Stimulated activated CD8-positive, alpha-beta memory T cell treated with anti-CD3 and anti-CD28 coated beads, Interleukin-7, amount 100 ng/mL, for 48 hours (primary cell): ENCODE measurements at places on chromosomes 1 and 21.

DNA sequence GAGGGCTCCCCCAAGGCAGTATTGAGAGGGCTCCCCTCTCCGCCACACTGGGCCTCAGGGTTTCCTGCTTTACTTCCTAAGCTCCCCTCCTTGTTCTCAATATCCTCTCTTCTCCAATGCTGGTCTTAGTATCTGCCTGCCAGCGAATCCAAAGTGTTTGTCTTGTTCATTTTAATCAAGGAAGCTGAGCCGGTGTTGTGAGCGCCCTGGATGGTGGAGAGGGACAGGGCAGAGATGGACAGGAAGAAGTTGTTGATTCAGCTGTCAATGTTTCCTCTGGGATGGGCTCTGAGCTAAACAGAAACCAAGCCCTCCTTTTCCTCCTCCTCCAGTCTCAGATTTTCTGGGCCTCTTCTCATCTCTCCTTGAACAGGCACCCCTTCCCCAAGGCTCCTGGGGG lies 5.4 kb downstream of the OLFML3 start:
- DNase-seq = no peak

GRCh38 chr1:155320661-155321617 lies at the start of gene RUSC1:
TSS of gene RUSC1 (plus strand) at chr1:155320894. CDS start at chr1:155321774, 880 bp downstream.
- peak; percentile 55 for DNase-seq

GRCh38 chr1:218575856-218576255 lies 230.7 kb downstream of the TGFB2 start:
- DNase-seq = no peak

DNA sequence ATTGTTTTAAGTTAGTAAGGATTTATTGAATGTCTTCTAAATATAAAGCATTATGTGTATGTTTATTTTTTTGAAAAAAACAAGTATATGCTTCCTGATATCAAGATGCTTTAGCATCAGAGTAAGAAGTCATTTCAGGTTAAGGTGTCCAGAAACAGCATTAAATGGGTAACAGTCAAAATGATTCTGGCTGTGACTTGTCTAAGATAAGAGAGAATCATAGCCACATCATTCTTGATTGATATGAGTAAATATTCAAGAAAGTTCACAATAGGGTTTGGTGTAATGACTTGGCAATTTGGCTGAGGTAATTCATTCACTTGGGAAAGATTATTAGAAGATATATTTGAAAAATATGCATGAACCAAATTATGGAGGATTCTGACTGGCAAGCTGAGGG lies 193.8 kb downstream of the DPYD start:
- DNase-seq = no peak

DNA sequence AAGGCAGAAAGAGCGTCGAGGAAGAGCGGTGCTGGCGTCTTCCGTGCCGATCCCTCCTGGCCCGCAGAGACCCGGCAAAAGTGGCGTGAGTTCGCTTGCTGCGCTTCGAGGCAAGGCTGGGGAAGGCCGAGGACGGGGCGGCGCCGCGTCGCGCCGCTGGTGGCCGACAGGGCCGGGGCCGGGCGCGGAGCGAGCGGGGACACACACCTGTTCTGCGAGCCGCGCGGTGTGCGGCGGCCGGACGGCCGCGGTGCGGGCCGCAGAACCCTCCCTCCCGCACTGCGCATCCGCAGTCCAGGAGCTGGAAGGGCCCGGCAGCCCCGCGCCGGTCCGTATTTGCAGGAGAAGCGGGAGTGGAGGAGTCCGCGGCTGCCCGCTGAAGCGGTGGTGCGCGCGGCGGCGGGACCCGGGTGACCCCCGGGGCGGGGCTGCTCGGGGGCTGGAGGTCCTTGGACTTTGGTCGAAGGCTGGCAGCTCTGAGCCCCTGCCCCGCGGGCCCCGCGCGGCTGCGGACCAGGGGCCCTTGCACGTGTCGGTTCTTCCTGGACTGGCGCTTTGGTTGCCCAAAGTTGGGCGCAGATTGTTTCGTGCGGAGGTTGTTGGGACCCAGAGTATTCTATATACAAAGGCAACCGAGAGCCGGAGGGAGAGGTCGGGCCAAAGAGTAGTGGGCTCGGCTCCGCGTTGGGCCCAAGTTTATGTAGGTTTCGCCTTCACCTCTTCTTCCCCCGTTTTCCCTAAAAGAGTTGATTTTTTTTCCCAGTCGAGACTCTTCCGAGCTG lies 2.6 kb downstream of the RNF220 start:
- no peak for DNase-seq

DNA sequence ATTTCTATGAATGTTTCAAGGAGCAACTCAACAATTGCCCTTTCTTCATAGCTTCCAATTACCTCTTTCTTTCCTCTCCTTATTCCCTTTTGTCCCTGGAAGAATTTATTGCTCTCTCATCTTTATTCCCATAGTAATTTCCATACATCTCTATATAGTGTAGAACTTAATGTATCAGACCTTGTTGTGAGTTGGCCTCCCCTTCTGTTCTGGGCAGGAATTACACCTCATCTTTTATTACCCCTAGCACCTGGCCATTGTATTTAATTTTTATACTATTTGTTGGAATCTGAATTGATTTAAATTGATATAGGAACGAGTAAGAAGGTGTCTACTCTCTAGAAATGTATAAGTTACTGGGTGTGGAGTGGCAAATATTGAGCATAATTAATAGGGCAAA lies 114.5 kb downstream of the CACHD1 start:
- DNase-seq = no peak

- no peak for DNase-seq
These were observed 30.5 kb downstream of the EPHB2 start for GRCh38 chr1:22741118-22741517.

DNA sequence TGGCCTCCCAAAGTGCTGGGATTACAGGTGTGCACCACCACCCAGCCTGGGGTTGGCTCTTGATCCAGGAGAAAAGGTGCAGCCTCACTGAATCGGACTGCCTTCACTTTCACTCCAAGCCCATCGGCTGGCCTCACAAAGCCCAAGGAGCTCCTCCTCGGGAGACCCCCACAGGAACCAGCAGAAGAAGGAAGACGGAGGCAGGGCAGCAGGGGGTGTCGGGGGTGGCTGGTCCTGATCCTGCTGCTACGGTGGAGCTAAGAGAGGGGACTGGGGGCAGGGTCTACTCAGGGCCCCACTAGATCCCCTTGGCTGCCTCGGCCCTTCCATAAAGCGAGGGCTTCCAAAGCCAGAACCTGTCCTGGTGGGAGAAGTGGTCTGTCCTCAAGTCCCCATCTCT lies 93.9 kb downstream of the STUM start:
- no peak for DNase-seq
